ENCODE measurements at places on chromosomes 16 and 17.
A peak's percentile ranks its signal among the peaks of the same experiment; 100 is the strongest.

DNA sequence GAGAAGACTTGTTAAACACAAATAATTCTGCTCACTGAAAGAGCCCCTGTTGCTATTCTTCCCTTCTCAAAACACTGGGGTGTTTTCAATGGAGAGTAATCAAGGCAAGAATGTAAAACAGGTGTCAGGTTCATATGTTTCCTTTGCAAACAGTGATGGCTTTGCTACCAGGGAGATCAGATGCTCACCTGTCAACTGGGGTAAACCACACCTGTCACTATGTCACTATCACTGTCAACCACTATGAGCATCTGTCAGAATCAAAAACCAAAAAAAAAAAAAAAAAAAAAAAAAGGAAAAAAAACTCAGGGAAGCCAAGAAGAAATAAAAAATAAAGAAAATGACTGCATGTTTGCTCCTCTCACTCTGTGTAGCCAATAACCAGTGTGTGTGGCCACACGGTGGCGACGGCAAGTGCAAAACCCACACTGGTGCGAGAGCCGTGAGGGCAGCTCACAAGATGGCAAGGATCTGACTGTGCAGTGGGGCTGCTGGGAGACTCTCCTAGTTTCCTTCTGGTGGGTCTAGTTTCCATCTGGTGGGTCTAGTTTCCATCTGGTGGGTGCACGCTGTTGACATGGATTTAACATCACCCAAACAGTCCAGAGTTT is 22.7 kb downstream of the USP22 start:
- no peak for DNase-seq

DNA sequence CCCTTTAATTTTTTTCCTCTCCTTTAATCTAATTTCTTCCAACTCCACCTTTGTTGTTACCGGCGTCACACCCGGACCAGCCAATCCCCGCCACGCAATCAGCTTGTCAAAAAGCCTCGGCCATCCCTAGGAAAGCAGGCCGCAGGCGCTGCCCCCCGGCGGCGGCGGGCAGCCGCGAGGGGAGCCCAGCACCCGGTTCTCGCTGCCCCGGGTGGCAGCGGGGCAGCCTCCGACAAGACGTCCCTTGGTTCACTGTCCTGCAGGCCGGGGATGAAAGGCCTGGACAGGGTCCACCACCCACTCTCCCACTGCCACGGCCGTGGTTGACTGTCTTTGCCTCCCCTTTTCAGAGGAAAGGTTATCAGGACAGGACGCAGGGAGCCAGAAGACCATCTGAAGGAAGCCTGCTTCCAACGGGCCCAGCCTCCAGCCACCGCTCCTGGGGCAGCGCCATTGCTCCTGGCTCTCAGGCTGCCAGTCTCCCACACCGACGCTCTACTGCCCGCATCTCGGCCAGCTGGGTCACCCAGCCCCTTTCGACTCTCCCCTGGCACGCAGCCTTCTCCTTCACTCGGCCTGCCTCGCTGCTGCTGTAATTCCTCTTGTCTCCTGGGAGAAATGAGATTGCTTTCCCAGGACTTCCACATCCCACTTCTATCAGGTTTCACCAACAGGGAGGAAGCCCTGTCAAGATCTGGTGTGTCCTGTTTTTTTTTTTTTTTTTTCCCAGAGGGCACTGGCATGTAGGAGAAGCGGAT is 2.8 kb upstream of the UBTF start:
- DNase-seq = peak; percentile 63

- DNase-seq = no peak
Measured at GRCh38 chr17:64978138-64978537, 58.9 kb upstream of the LRRC37A3 start.

- no peak for DNase-seq
Measured at GRCh38 chr16:51461255-51461654, 310.2 kb upstream of the SALL1 start.

- no peak for DNase-seq
Measured at GRCh38 chr16:17343728-17344127, 127.0 kb downstream of the XYLT1 start.

GRCh38 chr16:77782694-77783093 is 5.7 kb upstream of the VAT1L start:
- no peak for DNase-seq

- DNase-seq = no peak
Measured at GRCh38 chr17:64718058-64718457, 56.0 kb upstream of the SMURF2 start.

DNA sequence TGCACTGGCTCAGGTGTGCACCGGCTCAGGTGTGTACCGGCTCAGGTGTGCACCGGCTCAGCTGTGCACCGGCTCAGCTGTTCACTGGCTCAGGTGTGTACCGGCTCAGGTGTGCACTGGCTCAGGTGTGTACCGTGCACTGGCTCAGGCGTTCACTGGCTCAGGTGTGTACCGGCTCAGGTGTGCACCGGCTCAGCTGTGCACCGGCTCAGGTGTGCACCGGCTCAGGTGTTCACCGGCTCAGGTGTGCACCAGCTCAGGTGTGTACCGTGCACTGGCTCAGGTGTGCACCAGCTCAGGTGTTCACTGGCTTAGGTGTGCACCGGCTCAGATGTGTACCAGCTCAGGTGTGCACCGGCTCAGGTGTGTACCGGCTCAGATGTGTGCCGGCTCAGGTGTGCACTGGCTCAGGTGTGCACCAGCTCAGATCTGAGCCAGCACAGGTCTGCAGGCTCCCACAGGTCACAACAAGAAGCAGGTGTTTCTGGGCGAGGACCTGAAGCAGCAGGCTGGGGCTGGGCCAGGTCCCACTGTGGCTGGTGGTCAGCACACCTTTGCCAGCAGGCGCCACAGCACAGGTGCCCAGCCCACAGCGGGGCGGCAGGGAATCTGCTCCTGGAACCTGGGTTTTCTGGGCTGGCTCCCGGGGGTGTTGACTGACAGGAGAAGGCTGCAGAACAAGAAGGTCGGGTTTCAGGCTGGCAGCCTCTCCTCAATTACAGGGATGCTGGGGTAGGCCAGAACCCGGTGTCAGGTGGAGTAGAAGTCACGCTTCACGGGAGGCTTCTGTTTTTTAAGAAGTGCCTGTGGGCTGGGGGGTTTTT is 17.2 kb downstream of the METRNL start:
- DNase-seq = no peak

DNA sequence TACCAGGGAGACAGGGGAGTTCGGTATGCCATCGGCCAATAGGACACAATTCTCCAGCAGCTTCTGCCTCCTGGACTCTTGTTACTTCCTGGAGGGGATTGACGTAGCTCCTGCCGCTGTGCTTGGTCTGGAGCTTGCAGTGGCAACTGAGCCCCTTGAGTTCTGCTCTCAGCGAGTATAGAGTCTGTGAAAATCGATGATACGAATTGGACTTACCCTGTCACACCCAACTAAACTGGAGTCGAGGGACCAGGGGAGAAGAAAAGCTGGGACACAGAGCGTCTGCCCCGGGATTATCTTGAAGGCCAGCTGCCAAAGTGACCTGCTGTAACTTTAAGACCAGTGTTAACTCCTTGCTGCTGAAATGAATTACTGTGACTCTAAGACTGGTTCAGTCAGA is 22.2 kb downstream of the SEC14L1 start:
- no peak for DNase-seq

DNA sequence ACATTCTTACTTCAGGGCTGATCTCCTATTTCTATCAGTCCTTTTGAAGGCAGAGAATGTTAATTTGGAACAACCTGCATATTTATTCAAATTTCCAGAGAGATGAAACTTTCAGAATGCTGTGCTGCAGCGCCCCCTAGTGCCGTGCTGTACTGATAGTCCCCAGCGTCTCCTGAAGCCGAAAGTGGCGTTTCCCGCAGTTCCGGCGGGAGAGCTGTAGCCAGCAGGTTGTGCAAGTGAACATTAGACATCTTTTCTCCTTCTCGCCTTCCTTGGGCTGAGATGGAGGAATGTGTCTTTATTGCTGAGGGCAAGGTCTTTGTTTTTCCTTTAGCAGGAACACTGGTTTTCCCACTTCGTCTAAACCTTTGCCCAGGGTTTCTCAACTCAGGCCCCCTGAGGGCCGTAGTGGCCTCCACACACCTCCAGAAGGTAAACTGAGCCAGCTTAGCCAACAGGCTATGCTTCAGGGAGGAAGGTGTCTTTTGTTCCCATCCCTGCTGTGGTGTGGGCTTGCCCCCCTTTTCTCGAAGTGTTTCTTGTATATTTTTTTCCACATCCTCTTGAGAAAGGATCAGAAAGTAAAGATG is 26.4 kb downstream of the USP10 start:
- DNase-seq = peak; percentile 52

GRCh38 chr16:58027161-58027915 is 1.8 kb downstream of the MMP15 start:
- peak; percentile 10 for DNase-seq

DNA sequence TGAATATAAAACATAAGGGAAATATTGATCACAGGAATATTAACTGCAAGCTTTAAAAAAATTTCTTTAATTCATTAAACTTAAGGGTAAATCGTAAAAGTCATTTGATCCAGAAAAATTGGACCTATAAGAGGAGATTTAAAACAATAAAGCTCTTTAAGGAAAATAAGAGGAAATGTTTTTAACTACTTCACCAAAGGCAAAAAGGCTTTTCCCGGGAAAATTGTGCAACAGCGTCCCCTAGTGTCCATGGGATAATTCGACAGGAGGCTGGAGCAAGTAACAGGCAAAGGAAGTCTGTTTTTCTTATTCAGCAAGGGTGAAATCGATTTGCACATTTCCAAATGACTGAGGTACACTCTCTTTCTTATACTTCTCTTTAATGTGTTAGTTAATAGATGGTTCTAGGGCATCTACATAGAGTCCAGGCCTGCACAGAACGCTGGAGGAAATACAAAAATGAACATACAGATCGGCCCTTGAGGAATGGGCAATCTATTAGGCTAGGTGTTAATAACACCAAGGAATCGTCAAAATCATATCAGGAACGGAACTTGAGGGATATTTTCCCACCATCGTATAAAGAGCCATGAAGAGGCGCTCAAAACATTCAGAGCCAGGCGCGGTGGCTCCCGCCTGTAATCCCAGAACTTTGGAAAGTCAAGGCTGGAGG is 61.4 kb downstream of the ZNF18 start:
- no peak for DNase-seq

DNA sequence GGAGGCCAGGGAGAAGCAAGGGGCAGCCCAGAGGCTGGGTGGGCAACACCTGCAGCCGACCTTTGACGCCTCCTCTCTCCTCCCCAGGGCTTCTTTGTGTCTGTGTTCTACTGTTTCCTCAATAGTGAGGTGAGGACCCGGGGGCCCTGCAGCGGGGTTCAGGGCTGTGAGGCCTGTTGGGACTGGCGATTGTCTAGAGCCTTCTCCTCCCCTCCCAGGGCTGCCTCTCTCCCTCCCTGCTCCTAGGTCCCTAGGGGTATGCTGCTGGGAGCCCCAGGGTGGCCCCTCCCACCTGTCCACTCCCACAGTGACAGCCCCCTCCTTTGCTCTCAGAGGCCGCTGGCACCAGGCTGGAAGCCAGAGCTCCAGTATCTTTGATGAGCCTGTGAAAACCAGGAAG is 10.8 kb upstream of the SPPL2C start:
- no peak for DNase-seq

DNA sequence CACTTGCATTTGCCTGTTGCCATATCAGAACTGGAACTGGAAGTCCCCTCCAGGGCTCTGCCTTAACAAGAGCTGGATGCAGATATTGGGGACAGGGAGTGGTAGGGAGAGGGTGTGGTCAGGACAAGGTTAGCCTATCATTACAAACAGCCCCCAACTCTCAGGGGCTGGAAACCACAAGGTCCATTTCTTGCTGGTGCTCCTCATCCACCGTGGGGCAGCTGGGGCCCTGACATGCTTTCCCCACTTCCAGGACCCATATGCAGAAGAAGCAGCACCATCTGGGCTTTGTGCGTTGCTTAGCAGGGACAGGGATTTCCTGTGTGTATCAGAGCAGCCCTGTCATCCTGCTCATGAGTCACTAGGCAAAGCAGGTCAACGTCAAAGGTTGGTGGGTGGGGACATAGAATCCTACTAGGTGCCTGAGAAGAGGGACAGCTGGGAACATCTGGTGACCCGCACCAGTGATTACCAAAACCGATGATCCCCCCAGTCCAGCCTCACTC is 26.9 kb downstream of the RGS9 start:
- DNase-seq = peak; percentile 30

DNA sequence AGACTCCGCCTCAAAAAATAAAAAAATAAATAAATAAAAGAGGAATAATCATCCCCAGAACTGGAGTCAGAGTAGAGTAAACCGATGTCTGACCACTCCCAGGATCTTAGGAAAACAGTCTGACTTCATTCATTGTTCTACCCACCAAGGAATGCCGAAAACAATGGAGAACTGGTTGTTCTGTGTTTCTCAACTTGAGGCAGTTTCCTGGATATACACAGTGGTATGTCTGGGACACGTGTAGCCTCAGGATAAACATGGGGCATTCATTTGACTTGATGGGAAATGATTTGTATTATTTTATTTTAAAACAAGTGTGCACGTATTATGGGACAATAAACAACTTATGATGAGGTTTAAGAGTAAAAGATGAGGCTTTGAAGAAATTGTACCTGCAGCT is 32.8 kb upstream of the PAFAH1B1 start:
- no peak for DNase-seq

- no peak for DNase-seq
Measured at GRCh38 chr16:38941-39892, 14.2 kb downstream of the POLR3K start.

- DNase-seq = no peak
Measured at GRCh38 chr17:17166446-17166845, 39.7 kb downstream of the PLD6 start.

GRCh38 chr16:29862383-29862883 is 593 bp downstream of the CDIPT start:
- no peak for DNase-seq

GRCh38 chr17:10305398-10305797 is 67.4 kb downstream of the MYH13 start:
- no peak for DNase-seq

DNA sequence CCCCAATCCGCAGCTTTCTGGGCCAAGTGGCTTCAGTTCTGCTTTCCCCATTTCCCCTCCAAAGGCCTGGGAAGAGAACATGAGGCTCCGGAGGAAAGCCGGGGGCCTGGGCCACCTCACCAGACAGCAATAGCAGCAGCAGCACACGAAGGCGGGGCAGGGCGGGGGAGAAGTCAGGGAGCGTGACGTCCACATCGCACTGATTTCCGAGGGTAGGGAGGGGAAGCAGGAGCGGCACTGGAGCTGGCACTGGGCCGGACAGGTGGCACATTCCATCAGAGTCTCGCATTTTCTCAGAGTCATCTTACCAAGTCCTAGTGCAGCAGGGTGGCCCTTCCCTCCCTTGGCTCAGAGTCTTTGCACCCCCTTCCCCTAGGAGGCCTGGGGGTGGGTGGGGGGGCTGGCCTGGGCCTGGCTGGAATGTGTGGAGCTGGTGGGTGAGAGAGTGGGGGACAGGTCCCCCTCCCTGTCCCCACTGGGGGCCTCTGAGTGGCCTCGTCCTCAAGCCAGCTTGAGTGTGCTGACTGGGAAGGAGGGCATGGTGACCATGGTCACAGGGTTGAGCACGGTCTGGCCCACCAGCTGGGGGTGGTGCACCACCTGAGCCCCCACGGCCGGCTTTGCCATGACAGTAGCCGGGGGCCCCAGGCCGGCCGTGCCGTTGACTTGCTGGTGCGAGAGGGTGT is 14.3 kb downstream of the MNT start:
- DNase-seq = no peak

DNA sequence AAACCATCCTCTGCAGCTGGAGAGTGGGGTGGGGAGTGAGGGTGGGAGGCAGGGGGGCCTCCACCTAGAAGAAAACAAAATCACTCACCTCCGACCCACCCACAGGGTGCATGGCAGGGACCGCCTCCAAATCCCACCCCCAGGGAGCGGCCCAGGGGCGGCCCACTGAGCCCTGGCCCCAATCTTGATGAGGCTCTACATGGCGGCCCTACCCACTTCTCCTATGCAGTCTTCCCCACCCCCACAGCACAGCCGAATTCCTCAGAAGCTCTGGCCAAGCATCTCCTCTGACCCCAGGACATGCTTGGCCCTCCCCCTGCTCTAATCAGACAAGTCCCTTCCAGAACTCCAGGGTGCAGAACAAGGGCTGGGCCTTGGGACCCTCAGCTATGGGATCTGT is 18.2 kb upstream of the FASN start:
- no peak for DNase-seq

All from astrocyte (in vitro differentiated cells and primary cell).